Eye (tissue), 1 donor: ENCODE measurements at places on chromosomes 1 and 21.

- no peak for DNase-seq
Measured at GRCh38 chr1:228208831-228209551, 1.1 kb downstream of the OBSCN start.

DNA sequence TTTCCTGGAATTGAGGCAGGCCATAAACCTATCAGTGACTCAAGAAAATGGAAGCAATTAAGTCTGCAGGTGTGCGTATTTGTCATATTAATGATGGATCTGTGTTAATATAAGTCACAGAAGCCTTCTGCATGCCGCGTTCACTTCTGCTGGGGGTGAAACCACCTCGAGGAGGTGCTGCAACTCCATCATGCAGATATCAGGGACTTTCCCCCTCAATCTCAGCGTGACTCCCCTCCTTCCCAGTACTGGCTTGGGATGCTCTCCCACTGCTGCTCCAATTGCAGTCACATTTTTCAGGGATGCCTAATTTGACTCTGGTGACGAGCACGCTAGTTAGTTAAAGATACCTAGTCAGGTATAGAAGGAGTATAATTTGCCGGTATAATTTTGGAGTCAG, 87.5 kb downstream of the ASTN1 start:
- no peak for DNase-seq

- DNase-seq: no peak
Measured at GRCh38 chr1:69491416-69491815, 76.3 kb upstream of the LRRC7 start.

GRCh38 chr1:198272492-198272891, 115.7 kb downstream of the NEK7 start:
- no peak for DNase-seq

- no peak for DNase-seq
Measured at GRCh38 chr1:19877181-19877750, 4.9 kb upstream of the OTUD3 start.

GRCh38 chr1:220222939-220223338, 49.3 kb downstream of the RAB3GAP2 start:
- no peak for DNase-seq

DNA sequence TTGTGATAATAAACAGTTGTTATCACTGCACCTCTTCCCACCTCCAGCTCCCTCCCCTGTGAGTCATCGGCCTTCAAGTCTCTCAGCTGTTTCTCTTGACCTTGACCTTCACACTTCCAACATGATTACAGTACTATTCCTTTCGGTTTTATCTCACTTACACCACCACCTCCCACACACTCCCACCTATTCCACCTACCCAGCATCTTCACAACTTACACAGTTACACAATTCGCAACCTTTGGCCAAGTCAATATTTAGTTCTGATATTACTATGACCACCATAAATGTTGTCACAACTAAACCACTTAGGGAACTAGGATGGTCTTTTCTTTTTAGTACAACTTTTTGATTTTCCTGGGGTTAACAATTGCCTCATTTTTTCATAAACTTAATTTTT, 60.2 kb downstream of the RIPK4 start:
- DNase-seq: no peak

GRCh38 chr21:42601656-42602055, 51.8 kb upstream of the PDE9A start:
- DNase-seq: no peak

GRCh38 chr1:157505481-157506272, 46.6 kb downstream of the FCRL5 start:
- DNase-seq: peak; percentile 81

DNA sequence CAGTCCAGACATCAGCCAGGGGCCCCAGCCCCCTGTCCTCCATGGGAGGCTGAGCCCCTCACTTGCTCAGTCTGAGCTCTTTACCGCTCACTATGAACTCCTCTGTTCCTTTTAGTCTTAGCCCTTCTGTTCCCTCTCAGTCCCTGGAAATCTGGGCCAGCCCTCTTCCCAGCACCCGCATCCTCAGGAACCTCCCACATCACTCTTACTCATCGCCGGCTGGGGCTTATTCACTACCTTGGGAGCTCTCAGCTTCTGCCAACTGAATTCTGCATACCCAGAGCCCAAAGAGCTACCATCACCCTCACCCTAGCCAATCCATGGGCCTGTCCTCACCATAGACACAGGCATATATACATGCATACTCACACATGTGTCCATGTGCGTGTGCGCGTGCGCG, 11.5 kb downstream of the KNCN start:
- DNase-seq: no peak

DNA sequence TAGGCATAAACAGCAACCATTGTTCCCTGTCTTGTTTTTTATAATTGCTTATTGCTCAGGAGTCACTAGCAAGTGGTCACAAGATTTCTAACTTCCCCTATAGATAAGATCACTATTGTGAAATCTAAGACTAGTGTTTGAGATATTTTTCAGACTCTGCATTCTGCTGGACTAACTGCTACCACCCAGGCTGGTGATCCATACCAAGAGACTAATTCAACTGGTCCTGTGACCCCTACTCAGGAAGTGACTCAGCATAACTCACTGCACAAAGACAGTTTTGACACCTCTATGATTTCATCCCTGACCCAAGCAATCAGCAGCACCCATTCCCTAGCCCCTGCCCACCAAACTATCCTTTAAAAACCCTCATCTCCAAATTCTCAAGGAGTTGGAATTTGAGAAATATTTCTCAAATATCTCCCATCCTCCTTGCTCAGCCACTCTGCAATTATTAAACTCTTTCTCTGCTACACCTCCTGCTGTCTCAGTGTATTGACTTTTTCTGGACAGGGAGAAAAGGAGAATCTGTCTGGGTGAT, 52.7 kb downstream of the TRIM33 start:
- DNase-seq: no peak

DNA sequence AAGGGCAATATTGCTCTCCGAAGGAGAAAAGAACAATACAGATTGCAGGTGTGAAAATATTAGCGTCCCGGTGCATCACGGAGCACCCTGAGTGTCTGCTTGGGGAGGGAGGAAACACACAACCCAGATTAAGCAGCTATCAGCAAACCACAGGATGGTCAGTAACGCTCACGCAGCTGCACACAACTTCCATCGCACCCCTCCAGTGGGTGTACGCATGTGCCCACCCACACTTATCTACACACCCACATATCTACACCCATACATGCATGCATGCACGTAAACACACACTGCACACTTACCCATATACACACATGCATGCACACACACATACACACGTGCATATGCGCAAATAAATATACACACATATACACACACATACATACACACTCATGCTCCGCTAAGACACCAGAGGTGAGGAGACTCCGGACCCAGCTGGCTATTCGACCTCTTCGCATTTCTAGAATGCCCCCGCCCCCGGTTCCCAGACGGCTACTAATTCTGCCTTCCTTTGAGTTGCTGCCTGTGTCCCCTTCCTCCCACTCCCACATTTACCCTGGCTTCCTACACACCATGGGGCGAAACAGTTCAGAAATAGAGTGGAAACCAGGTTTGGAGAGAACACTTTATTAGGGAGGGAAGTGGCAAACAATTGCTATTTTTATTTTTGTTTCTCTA, 26.2 kb downstream of the ITPKB start:
- DNase-seq: no peak

GRCh38 chr1:196897158-196897828, 9.4 kb downstream of the CFHR4 start:
- peak; percentile 68 for DNase-seq

- no peak for DNase-seq
Measured at GRCh38 chr1:20615946-20616846, 17.1 kb upstream of the PINK1 start.

DNA sequence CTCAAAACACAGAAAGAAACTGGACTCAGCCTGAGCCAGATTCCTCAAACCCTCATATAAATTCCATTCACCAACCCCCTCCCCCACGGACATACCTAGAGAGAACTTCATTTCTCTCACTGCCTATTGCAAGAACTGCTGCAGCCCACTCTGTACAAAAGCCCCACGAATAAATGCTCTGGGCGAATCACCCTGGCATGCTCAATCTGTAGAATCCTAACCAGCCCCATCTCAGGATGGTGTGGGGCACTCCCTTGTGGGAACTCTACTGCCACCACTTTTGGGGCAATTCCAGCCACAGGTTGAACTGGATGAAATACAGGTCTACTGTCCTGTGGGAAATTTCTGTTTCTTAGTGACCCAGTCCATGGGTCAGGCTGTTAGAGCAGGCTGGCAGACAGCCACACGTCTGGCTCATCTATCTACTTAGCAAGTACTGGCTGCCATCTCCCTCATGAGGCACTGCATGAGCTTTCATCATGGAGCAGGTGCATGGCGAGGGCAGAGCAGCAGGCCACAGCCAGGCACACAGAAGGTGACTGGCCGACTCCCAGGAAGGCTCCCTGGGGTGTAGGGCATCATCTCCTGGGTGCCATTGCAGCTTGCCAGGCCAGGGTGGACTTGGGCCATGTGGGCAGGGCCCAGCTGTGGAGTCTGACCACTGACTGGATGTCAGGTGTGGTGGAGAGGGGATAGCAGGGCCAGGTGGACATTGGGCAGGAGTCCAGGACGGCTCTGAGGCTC, 1.6 kb upstream of the C1orf35 start:
- no peak for DNase-seq

- DNase-seq: no peak
Measured at GRCh38 chr1:34749992-34750391, 4.9 kb upstream of the GJB5 start.

- DNase-seq: no peak
Measured at GRCh38 chr1:240985081-240985480, 371.9 kb downstream of the RGS7 start.

GRCh38 chr1:16275591-16275990, 38.6 kb upstream of the CPLANE2 start:
- no peak for DNase-seq

GRCh38 chr1:162235241-162235800, 141.3 kb downstream of the SPATA46 start:
- DNase-seq: peak; percentile 66

- no peak for DNase-seq
Measured at GRCh38 chr1:184048561-184049240, 2.8 kb upstream of the TSEN15 start.

GRCh38 chr1:244350027-244350426, 101.7 kb downstream of the ADSS2 start:
- DNase-seq: no peak

DNA sequence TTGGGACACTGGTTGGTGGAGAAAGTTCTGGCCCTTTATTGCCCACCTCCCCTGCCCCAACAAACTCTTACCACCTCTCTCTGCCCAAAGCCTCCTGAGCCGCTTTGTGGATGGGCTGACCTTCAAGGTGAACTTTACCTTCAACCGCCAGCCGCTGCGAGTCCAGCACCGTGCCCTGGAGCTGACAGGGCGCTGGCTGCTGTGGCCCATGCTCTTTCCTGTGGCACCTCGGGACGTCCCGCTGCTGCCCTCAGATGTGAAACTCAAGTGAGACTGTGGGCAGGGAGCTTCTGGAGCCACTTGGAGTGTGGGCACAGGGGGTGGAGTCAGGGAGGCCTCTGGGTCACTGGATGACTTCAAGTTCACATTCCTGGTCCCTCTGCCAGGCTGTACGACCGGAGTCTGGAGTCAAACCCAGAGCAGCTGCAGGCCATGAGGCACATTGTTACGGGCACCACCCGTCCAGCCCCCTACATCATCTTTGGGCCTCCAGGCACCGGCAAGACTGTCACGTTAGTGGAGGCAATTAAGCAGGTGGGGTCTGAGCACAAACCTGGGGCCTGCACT, 12.5 kb downstream of the RHOC start:
- DNase-seq: no peak

DNA sequence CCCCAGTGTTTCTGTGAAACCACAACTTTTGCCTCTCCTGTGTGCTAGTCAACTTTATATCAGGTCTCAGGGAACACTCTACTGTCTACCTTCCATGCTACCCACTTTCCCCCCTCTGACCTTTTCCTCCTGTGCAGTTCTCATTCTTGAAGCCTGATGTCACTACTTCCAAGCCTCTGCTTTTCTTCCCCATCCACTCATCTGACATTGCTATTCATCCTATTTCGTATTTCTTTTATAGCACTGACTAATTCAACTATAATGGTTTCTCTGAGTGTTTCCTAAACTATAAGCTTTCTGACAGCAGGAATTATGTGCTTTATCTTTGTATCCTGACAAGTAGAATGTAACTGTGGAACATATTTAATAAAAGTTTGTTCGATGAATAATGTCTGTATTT, 18.2 kb upstream of the DPH5 start:
- DNase-seq: peak; percentile 12
